CD4-positive, alpha-beta T cell treated with Interleukin-4 for 4 hours (primary cell): ENCODE measurements at places on chromosomes 2 and 18.

DNA sequence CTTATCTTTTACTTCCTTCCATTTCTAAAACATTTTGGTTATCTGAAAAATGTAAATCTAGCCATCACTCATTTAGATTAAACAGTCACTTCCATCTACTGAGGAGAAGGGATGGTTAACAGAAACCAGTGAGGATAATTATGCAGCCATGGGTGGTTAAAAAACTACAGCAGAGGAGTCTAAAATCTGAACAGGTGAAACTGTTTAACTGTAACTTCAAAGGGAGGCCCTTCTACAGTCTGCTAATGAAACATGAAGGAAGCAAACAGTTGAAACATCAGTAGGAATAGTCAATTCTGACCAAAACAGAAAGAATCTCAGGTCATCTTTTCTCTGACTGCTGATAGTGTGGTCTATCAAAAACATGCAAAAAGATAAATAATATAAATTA lies 71.0 kb downstream of the DTNB start:
- no peak for DNase-seq

GRCh38 chr2:45342-46130 lies 769 bp downstream of the FAM110C start:
- no peak for DNase-seq

GRCh38 chr18:12291161-12291560 lies 16.9 kb upstream of the TUBB6 start:
- DNase-seq, result no peak

DNA sequence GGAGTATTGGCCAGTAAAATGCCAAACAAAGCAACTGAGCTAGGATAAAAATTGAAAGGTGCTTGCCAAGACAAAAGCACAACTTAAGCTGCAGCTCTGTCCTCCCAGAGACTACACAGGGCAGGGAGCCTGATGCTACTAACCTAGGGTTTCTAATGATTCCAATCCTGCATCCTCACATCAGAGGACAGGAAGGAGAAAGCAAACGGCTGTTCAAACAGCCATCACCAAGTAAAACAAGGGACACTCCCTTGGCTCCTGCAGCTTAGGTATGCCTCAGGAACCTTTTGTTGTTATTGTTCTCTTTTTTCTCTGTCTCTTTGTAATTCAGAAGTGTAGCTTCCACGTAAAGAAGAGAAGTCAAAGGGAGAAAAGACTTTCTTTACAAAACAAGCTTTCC lies 99.5 kb downstream of the TCF4 start:
- DNase-seq, result no peak

- no peak for DNase-seq
These were observed 34.8 kb downstream of the RRM2 start for GRCh38 chr2:10157293-10157692.

- no peak for DNase-seq
These were observed 34.9 kb upstream of the NEDD4L start for GRCh38 chr18:58009166-58009565.

GRCh38 chr18:45014047-45014501 lies 333.4 kb downstream of the SETBP1 start:
- no peak for DNase-seq

- no peak for DNase-seq
These were observed 298.8 kb upstream of the FANCL start for GRCh38 chr2:58539973-58540372.

- DNase-seq, result no peak
These were observed 16.9 kb downstream of the HS1BP3 start for GRCh38 chr2:20633794-20634506.

- no peak for DNase-seq
These were observed 14.8 kb downstream of the CERKL start for GRCh38 chr2:181642086-181642485.

DNA sequence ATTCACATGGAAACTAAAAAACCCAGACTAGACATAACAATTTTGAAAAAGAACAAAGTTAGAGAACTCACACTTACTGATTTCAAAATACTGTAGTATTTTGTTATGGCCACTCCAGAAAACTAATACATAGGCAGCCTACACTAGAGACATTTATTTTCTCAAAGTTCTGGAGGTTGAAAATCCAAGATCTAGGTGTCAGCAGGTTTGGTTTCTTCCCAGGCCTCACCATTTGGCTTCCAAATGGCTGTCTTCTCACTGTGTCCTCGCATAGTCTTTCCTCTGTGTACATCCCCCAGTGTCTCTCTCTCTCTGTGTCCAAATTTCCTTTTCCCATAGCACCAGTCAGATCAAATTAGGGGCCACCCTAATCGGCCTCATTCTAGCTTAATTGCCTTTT lies 95.0 kb downstream of the NR4A2 start:
- DNase-seq, result no peak

DNA sequence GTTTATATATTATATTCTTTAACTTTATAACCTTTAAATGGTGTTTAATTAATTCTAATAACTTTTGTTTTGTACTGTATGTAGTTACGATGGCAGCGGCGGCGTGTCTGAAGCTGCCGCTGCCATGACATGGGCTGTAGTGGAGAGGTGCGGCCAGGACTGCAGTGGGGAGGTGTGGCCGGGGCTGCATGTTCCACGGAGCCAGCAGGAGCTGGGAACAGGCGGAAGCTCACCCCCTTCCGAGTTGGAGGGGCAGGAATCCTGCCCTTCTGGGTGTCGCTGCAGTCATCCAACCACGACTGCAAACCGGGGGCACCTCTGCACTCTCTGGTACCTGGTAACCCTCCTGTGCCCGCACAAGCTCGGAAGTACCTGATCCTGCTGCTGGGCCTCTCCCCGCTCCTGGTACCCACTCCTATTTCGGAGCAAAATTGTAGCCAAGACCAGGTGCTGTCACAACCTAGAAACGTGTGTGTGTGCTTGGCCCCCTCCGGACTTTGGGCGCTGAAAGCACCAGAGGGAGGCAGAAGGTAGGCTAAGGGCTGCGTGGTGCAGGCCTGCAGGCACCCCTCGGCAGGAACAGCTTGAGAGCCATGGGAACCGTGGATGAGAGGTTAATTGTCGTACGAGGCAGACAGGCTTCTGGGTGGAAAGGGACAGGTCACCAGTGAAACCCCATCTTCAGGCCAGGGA lies 1329.7 kb upstream of the SLC39A10 start:
- no peak for DNase-seq

DNA sequence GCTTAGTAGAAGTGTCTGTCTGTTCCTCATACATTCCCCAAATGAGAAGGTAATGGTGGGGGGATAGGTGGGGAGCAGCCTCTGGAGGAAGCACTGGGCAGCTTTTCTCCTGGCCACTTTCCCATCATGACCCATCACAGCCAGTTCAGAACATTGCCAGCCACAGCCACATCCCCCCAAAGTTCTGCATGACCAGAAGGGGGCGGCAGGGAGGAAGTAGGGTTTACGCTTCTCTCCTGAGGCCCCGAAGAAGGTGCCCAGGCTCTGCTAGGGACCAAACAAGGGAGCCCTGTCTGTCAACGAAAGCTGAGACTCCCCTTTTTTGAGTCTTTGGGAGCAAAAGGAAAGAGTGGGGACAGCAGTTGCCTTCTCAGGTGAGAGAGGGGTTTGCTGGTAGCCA lies 7.7 kb downstream of the IGFBP5 start:
- DNase-seq, result no peak

DNA sequence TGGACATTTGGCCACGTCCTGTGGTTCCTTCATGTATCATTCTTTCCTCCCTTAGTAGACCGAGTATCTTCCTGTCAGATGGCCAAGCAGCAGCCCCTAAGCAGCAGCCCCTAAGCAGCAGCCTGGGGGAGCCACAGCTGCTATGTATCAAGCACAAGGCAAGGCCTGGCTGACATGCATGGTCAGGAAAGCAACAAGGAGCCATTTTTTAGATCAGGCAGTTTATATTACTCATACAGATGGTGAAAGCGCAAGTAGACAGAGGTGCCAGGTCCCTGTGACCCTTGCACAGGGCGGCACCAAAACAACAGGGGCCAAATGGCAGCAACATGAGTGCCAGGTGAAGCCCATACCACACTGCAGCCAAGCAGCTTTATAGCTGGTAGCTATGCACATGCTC lies 22.1 kb downstream of the CHCHD5 start:
- no peak for DNase-seq

GRCh38 chr2:61214171-61214570 lies 52.2 kb downstream of the C2orf74 start:
- DNase-seq, result no peak

DNA sequence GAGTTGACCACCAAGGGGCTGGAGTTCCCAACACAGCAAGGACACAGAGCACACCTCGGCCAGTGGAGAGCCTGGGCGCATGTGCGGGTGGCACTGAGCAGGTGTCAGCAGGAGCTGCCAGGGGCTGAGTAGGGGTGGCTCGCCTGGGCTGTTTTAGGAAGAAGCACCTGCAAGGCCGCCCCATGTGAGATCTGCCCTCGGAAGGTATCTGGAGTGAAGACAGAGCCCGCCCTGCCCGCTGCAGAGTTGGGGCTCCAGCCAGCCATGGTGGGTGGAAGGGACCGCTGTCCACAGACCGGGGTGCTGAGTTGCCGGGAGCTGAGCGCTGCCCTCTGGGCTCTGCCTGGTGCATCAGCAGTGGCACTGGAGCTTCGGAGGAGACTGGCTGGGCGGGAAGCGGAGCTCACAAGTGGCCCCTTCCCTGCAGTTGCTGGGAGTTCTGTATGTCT lies 35.2 kb downstream of the MTERF4 start:
- no peak for DNase-seq

- DNase-seq, result no peak
These were observed 44.7 kb downstream of the AFTPH start for GRCh38 chr2:64568836-64569235.
